ENCODE measurements at places on chromosomes 6 and 20. TPM values are rescaled to one million over a fixed set of nuclear protein-coding genes. Genes with fewer than 3 reads are reported as not detected.

SLC35F1 gene
- not detected for total RNA-seq

NRN1 gene
- total RNA-seq, result 3.0 TPM

ANKRD66 gene
- total RNA-seq, result not detected

AVP gene
- not detected for total RNA-seq

MMS22L gene
- 57.1 TPM for total RNA-seq

GLP1R gene
- not detected for total RNA-seq

TPD52L1 gene
- total RNA-seq, result 0.29 TPM

EYA4 gene
- total RNA-seq, result not detected

LZTS3 gene
- 0.54 TPM for total RNA-seq

ADGRF4 gene
- not detected for total RNA-seq

RRAGD gene
- 7.8 TPM for total RNA-seq

SLC18B1 gene
- 3.7 TPM for total RNA-seq

IL17F gene
- total RNA-seq, result not detected

SLC2A10 gene
- total RNA-seq, result not detected
